ENCODE measurements at places on chromosomes 12 and 14. TPM values are rescaled to one million over a fixed set of nuclear protein-coding genes. Genes with fewer than 3 reads are reported as not detected.
A peak's percentile ranks its signal among the peaks of the same experiment; 100 is the strongest.

- peaks cover 7% of the 10 kb centered on the region for H3K4me1 ChIP-seq
- DNase-seq = peak; percentile 70
- no peak overlapping the region for H3K4me3 ChIP-seq
- H3K27me3 ChIP-seq = peaks cover 26% of the 10 kb centered on the region
Observed at GRCh38 chr12:63420206-63420644, 248.1 kb downstream of the DPY19L2 start.

- H3K27me3 ChIP-seq = no peaks in the 10 kb centered on the region
- H3K4me1 ChIP-seq = no peaks in the 10 kb centered on the region
- H3K36me3 ChIP-seq = no peaks in the 10 kb centered on the region
- H3K4me3 ChIP-seq = no peak overlapping the region
Observed at GRCh38 chr14:62980693-62981092, 64.6 kb downstream of the KCNH5 start.

DNA sequence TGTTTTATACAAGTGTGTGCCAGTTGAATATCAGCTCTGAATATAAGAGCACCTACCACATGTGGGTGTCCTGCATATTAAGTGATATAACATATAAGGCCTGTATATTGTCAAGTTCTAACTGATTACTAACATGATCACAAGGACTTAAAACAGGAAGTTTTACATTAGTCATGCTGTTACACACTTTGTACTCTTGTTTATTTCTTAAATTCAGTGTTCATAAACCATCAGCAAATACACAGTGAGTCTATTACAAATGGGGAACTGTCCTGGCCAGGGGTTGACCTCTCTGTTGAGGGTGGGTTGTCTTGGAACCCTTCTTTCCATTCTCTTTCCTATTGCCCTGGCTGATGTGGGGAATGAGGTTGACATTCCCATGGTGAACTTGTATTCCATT is 19.1 kb downstream of the HELB start:
- H3K4me3 ChIP-seq = no peak overlapping the region
- no peak overlapping the region for H3K27ac ChIP-seq
- peaks cover 5% of the 10 kb centered on the region for H3K4me1 ChIP-seq
- no peak for DNase-seq
- H3K36me3 ChIP-seq = peaks cover 12% of the 10 kb centered on the region
- H3K27me3 ChIP-seq = no peaks in the 10 kb centered on the region

- H3K27me3 ChIP-seq = no peaks in the 10 kb centered on the region
- H3K36me3 ChIP-seq = no peaks in the 10 kb centered on the region
- no peaks in the 10 kb centered on the region for H3K4me1 ChIP-seq
- H3K4me3 ChIP-seq = no peak overlapping the region
Observed at GRCh38 chr14:36996133-36996856, 176.1 kb downstream of the SLC25A21 start.

DNA sequence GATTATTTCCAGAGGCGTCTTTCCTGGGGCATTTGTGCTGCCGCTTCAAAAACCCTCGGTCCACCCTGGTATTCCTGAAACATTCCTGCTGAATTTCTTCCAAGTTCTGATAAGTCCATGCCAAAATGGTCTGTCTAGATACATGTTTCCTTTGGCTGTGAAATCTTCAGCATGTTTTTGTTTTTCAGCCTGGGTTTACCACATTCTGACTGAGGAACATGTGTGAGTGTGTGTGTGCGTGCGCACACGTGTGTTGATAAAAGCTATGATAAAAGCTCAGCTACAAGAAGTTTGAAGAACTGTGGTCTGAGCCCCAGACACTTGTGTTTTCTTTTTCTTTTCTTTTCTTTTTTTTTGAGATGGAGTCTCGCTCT is 22.4 kb downstream of the ANKRD9 start:
- peaks cover 11% of the 10 kb centered on the region for H3K4me1 ChIP-seq
- no peak overlapping the region for H3K4me3 ChIP-seq
- no peaks in the 10 kb centered on the region for H3K27me3 ChIP-seq
- no peak overlapping the region for H3K27ac ChIP-seq

- peaks cover 32% of the 10 kb centered on the region for H3K4me1 ChIP-seq
- peaks cover 6% of the 10 kb centered on the region for H3K36me3 ChIP-seq
- H3K27me3 ChIP-seq = no peaks in the 10 kb centered on the region
- H3K4me3 ChIP-seq = peak overlapping the region; percentile 16
Observed at GRCh38 chr12:122026706-122027333, 5.1 kb downstream of the BCL7A start.

- no peak for DNase-seq
- H3K36me3 ChIP-seq = peaks cover 6% of the 10 kb centered on the region
- H3K27me3 ChIP-seq = no peaks in the 10 kb centered on the region
- no peak overlapping the region for H3K27ac ChIP-seq
- peaks cover 6% of the 10 kb centered on the region for H3K4me1 ChIP-seq
- no peak overlapping the region for H3K4me3 ChIP-seq
Observed at GRCh38 chr12:1422604-1423315, 171.6 kb downstream of the FBXL14 start.

DNA sequence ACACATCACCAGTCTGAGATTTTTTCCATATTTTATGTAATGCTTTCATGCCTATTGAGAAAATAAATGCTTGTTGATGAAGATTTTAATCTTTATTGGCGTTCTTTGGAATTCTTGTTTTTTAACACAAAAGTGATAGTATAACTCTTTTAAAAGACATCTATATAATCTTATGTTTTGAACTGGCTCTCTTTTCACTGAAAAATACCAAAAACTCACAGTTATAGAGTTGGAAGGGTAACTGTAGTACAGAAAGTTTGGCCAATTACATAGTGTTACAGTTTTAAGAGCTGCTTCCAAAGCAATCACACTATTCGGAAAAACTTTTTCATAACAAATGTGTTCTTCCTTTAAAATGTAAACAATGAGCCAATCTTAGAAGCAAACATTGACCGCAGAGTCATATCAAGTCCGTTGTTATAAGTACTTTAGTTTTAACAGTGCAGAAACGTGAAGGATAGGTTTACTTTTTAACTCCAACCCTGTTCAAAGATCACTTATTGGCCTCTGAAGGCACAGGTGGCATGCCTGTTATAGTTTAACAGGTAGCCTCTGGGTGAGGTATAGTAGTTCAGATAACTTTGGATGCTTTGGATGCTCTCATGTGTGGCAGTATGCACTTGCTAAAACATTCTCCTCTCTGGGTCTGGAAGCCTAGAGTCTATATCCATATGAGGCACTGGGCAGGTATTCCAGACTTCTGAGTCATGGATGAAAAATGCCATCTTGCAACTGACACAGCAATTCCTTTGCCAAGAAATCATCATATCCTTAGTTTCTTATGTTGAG is 12.1 kb upstream of the NTN4 start:
- H3K4me3 ChIP-seq = no peak overlapping the region
- peak overlapping the region; percentile 64 for H3K27ac ChIP-seq
- H3K36me3 ChIP-seq = no peaks in the 10 kb centered on the region
- H3K4me1 ChIP-seq = peaks cover 32% of the 10 kb centered on the region

- no peak overlapping the region for H3K27ac ChIP-seq
- H3K4me1 ChIP-seq = peaks cover 10% of the 10 kb centered on the region
Observed at GRCh38 chr14:37669242-37669641, 73.8 kb downstream of the TTC6 start.

GRCh38 chr14:100858838-100859220 is 32.9 kb downstream of the MEG3 start:
- H3K4me1 ChIP-seq = no peaks in the 10 kb centered on the region
- no peak overlapping the region for H3K4me3 ChIP-seq
- no peaks in the 10 kb centered on the region for H3K36me3 ChIP-seq
- no peak overlapping the region for H3K27ac ChIP-seq
- peaks cover 25% of the 10 kb centered on the region for H3K27me3 ChIP-seq

DNA sequence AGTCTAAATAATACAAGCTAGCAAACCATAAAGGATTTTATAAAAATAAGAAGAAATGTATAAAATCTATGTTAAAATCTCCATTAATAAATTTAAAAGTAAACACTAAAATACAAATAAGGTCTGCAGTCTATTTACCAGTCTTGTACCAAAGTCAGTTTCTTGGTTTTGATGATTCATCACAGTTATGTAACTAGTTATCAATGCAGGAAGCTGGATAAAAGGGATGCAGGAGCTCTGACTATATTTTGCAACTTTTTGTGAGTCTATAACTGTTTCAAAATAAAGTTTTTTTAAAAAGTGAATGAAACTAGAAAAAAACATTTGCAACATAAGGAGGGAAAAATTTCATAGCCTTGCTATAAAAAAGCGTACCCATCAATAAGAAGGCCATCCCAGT is 151.5 kb downstream of the DERA start:
- DNase-seq = peak; percentile 33
- H3K27ac ChIP-seq = no peak overlapping the region
- H3K4me3 ChIP-seq = no peak overlapping the region
- H3K27me3 ChIP-seq = no peaks in the 10 kb centered on the region

DNA sequence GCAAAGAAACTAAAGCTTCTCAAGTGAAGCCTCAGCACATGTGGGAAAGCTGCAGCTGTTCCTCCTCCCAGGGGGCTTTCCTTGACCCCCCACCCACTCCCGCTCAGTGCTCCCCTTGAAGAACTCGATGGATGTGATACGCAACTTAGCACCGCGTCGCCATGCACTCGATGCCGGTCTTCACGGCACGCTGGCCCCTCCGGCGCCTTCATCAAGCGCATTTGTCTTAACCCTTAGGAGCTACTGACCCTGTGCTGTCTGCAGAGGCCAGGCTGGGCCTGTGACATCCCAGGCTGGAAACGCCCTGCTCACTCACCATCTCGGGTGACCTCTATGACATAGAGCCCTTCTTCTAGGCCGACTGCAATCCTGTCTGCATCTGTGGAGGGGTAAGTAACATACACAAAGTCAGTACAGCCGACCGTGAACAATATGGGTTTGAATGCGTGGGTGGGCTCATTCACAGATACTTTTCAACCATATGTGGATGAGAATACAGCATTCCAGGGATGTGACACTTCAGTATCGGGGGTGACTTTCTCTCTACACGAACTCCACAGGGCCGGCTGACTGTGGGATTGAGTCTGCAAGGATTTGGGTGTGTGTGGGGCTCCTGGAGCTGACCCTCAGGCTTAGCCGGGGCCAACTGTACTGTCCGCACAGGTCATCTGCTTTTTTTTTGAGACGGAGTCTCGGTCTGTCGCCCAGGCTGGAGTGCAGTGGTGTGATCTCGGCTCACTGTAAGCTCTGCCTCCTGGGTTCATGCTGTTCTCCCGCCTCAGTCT is 23.1 kb downstream of the AMN start:
- no peak overlapping the region for H3K27ac ChIP-seq
- DNase-seq = no peak
- peaks cover 10% of the 10 kb centered on the region for H3K4me1 ChIP-seq

DNA sequence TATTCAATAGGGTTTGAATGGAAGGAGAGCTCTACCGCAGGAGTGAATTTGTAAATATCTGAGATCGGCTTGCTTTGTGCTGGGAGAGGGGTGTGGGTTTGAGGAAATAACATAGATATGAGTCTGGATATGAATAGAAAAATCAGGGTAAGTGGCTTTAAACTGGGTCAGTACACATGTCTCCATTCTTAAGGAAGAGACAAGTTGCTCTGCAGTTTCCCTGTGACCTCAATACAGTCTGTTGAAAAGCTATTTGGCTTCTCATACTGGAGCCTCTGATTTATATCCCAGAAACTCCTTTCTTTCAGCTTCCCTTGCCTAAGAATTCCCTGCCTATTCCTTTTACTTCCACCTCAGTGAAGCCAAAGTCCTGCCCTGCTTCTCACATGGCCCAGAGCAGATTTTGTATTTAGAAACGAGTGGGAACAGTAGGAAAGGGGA is 153.5 kb upstream of the ATF7IP start:
- DNase-seq = no peak
- no peaks in the 10 kb centered on the region for H3K27me3 ChIP-seq
- H3K4me3 ChIP-seq = no peak overlapping the region

GRCh38 chr14:51446771-51447170 is 204.9 kb upstream of the FRMD6 start:
- no peaks in the 10 kb centered on the region for H3K36me3 ChIP-seq
- no peak overlapping the region for H3K4me3 ChIP-seq
- no peak for DNase-seq
- H3K4me1 ChIP-seq = peaks cover 34% of the 10 kb centered on the region
- no peak overlapping the region for H3K27ac ChIP-seq
- H3K27me3 ChIP-seq = no peaks in the 10 kb centered on the region

- no peak for DNase-seq
- H3K36me3 ChIP-seq = no peaks in the 10 kb centered on the region
- H3K27me3 ChIP-seq = no peaks in the 10 kb centered on the region
- H3K4me1 ChIP-seq = peaks cover 8% of the 10 kb centered on the region
- H3K4me3 ChIP-seq = no peak overlapping the region
- no peak overlapping the region for H3K27ac ChIP-seq
Observed at GRCh38 chr14:90674043-90674670, 142.1 kb downstream of the TTC7B start.

DNA sequence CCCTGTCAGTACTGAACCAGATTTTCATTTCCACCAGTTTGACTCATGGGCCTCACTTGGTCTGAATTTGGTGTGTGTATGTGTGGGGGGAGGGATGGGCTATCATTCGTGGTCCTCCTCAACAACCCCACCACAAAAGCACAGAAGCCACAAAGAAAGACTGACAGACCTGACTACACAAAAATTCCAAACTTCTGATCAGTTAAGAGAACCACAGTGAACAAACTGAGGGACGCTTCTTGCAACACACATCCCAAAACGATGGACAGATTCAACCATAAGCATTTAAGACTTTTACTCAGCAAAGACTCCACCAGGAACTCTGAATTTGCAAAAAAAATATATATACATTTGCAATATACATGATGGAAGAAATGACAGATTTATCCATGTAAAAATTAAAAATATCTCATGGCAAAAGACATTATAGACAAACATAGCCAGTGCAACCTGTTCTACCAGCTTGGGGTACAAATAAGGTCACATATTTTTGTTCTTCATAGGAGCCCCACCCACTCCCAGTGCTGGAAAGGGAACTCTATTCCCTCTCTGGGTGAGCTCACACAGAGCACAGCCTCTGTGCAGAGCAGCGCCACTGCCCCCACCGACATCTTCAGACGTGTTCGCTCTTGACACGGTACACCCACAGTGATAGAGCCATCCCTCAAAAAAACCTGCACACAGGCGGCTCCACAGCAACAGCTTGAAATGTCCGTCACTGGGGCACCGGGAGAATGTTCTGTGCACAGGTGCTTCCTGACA is 49.7 kb downstream of the JAG2 start:
- no peak for DNase-seq
- no peaks in the 10 kb centered on the region for H3K4me1 ChIP-seq
- no peak overlapping the region for H3K4me3 ChIP-seq
- H3K27me3 ChIP-seq = peaks cover 34% of the 10 kb centered on the region
- no peaks in the 10 kb centered on the region for H3K36me3 ChIP-seq

- H3K4me3 ChIP-seq = no peak overlapping the region
- H3K4me1 ChIP-seq = no peaks in the 10 kb centered on the region
- H3K27ac ChIP-seq = no peak overlapping the region
- H3K27me3 ChIP-seq = no peaks in the 10 kb centered on the region
Observed at GRCh38 chr12:29220632-29221336, 71.7 kb downstream of the FAR2 start.

The MGAT2 gene
- total RNA-seq = 43.8 TPM

The P3H3 gene
- total RNA-seq = 1.3 TPM

The SYNDIG1L gene
- total RNA-seq = not detected

The CLEC9A gene
- not detected for total RNA-seq

The IL26 gene
- total RNA-seq = not detected

The SLC25A47 gene
- total RNA-seq = not detected

The CLEC6A gene
- total RNA-seq = not detected

The ZC2HC1C gene
- total RNA-seq = 1.3 TPM

All from MCF 10A (cell line).